ENCODE measurements at places on chromosomes 2 and 18.

DNA sequence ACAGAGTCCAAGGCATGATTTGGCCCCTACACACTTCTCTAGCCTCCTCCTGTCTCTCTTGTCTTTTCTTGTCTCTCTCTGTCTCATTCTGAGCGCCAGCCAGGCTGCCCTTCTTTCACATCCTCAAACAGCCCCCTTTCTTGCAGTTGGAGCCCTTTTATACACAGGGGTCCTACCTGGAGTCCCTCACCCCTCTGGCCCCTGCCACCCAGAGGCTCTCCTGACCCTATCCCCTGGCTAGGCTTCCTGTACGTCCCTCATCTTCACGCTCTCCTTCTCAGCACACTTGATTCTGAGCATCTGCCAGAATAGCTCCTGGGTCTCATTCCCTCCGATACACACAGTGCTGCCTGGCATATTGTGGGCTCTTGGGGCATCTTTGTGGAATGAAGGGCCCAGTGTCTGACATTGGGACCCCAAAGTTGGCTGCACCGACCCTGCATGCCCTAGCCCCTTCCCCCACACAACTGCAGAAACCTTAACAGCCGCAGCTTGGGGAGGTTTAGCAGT is 261.9 kb downstream of the DYSF start:
- no peak for DNase-seq

GRCh38 chr18:63795606-63796005 is 20.4 kb downstream of the SERPINB7 start:
- no peak for DNase-seq

DNA sequence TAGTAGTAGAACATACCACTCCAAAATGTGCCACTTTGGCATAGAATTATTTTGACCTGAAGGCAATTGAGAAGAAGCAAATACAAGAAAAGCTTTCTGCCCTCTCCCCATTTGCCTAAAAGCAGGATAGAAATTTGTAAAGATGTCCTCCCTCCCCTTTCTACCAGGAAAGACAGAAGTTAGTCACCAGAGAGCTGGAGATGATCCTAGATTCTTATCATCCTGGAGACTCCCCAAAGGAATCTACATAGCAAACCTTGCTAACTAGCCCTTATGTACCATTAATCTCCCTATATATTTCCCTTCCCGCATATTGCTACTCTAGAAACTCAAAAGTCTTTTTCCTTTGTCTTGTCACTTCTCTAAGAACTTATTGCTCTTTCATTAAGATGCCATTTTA is 12.6 kb upstream of the TMEM37 start:
- no peak for DNase-seq

GRCh38 chr2:66962716-66963115 is 434.4 kb upstream of the ETAA1 start:
- DNase-seq = no peak

DNA sequence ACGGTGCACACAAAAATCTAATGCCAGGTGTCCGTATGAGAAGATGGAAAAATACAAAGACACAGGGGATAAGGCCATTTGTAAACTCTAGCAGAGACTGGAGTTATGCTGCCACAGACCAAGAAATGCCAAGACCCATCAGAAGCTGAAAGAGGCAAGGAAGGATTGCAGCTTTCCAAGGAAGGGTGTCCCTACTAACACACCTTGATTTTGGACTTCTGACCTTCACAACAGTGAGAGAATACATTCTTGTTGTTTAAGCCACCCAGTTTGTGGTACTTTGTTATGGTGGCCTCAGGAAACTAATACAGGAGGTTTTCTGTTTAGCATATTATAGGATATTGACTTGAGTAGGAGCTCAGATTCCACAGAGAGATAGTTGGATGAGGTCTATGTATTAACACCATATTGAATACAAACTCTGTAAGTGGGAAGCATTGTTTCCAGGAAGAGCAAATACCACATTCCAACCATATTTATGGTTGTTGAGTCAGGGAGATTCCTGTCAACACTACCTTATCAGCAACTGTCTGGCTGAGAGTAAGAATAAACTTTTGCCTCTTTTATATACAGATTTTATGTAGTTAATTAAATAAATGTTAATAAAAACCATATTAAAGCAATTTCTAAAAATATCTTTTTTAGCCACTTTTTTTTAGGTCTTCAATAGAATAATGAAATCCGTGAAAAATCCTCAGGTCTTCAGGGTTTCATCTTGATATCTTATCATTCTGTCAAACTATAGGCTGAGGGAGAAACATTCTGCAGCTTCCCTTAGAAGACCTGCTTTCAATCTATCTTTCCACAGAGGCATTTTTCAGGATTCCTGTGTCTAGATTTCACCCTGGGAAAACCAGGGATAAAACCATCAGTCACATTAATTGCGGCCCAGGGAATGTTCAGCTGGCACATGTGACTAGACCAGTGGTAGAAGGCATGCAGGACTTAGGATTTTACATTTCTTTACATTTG is 35.4 kb upstream of the HNMT start:
- DNase-seq = no peak

- DNase-seq = no peak
Observed at GRCh38 chr2:65369574-65369973, 62.8 kb downstream of the SPRED2 start.

DNA sequence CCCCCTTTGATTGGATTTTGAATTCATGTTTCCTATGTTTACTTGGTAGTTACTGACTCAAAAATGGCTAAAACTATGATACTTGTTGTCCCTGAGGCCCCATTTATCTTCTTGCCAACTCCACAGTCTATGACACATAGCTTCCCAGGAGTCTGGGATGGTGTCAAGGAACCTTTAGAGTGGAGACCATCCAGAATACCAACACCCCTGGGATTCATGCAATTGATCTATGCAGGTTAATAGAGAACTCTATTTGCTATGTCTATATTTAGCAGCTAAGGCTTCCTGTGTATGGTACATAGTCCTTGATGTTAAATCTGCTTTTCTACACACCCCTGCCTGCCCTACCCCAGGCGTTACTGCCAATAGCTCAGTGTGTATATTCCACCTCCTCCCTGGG is 218.5 kb upstream of the HDAC4 start:
- no peak for DNase-seq

DNA sequence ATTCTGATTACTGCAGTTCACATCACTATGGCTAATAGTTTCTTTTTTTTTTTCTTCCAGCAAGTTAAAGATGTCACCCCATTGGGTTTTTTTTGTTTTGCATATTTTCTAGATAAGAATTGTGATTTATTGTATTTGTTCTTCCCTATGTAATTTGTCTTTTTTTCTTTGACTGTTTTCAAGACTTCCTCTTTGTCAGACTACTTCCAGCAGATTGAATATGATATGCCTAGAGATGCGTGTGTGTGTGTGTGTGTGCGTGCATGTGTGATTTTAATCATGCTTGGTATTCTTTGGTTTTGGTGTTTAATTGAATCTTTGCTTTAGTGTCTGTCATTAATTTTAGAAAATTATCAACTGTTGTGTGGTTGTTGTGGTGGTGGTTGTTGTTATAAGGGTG is 166.7 kb upstream of the SLC39A10 start:
- no peak for DNase-seq

DNA sequence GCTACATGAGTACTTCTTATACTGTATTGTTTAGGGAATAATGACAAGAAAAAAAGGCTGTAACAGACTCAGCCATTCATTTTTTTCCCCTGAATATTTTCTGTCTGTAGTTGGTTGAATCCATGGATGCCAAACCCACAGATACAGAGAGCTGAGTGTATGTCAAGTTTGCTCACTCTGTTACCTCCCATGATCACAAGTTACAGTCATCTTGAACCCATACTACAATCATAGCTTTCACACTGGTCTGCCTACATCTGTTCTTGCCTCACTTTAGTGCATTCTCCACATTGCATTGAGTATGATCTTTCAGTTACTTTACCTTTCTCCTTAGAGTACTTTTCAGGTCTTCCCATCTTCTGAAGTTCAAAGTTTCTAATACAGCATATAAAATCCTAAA is 94.0 kb downstream of the BIRC6 start:
- no peak for DNase-seq

- DNase-seq = peak; percentile 28
Observed at GRCh38 chr2:66536997-66537396, 102.1 kb downstream of the MEIS1 start.

- no peak for DNase-seq
Observed at GRCh38 chr2:120531365-120531764, 185.4 kb downstream of the INHBB start.

- DNase-seq = no peak
Observed at GRCh38 chr2:215397632-215398341, 38.1 kb downstream of the FN1 start.

GRCh38 chr2:37720533-37721200 is 49.2 kb upstream of the CDC42EP3 start:
- no peak for DNase-seq

DNA sequence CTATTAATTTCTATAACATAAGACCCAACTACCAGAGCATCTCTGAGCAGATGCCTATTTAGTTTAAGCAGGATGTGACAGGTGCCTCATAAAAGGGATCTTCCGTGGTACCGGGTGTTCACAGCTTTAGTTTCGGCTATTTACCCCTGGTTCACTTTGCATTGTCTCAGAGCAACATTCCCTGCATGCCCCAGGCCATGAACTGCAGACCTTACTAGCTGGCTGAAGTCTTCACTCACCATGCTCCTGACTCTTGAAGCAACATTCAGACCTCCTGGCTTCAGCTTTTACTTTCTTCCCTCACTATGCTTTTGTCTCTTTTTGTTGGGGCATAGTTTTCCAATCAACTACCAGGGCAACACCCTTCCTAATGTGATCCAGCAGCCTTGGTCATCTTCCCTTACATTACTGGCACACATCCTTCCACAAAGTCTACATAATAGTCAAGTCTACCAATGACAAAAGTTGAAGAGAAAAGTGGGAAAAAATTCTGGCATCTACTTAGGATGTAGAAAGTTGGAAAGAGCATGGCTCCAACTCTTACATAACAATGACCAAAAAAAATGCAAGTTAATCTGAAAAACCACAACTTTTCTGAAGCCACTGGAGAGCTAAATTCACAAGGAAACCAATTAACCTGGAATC is 99.2 kb downstream of the SESTD1 start:
- DNase-seq = no peak

GRCh38 chr2:117851969-117852368 is 37.5 kb downstream of the DDX18 start:
- no peak for DNase-seq

- DNase-seq = no peak
Observed at GRCh38 chr2:168355779-168356476, 100.1 kb upstream of the CERS6 start.

DNA sequence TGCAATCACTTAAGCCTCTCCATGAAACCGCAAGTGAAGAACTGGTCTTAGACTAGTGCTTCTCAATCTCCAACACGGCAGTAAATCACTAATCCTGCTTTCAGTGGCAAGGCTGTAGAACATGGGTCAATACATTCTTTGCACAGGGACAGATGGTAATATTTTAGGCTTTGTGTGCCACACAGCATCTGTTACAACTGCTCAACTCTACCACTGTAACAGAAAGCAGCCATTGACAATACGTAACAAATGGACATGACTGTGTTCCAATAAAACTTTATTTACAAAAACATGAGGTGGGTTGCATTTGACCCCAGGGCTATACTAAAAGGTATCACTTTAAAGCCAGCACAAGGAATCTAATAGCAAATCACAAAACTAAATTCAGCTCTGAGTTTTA is 51.1 kb downstream of the RNF152 start:
- no peak for DNase-seq

- DNase-seq = no peak
Observed at GRCh38 chr2:15645720-15646385, 54.2 kb downstream of the DDX1 start.

GRCh38 chr2:180699657-180700361 is 280.6 kb upstream of the UBE2E3 start:
- DNase-seq = no peak

- no peak for DNase-seq
Observed at GRCh38 chr2:40457837-40458236, 5.9 kb upstream of the SLC8A1 start.

DNA sequence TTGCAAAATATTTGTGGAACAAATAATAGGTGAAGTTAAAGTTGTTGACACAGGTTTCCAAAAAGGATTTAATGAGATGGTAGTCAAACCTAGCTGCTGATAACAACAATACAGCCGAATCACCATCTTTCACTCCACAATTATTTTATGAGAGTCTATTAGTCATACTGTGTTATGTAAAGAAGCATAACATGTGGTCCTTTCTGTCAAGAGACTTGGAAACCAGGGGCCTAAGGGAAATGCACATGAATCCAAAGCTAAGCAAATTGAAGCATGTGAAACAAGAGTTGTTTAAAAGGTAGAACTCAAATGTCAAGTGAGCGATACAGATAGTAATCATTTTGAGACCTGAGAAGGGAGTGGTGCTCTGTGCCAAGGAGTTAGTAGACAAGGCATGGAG is 16.0 kb downstream of the CD28 start:
- no peak for DNase-seq

DNA sequence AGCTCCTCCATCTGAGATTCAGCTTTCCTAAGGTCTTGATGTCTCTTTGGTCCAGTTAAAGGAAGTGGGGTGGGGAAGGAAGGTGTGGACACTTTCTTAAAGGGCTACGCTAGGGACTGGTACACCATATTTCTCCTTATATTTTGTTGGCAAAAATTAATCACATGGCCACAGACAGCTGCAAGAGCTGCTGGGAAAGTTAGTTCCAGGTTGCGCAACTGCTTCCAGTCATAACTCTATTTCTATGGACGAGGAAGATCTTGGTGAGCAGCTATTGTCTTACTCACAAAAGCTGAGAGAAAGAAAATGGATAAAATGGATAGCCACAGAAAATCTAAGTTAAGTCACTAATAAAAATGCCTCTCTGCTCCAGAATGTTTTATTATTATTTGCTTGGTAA is 60.7 kb upstream of the PPM1B start:
- no peak for DNase-seq
